ENCODE measurements at places on chromosomes 12 and 14.

DNA sequence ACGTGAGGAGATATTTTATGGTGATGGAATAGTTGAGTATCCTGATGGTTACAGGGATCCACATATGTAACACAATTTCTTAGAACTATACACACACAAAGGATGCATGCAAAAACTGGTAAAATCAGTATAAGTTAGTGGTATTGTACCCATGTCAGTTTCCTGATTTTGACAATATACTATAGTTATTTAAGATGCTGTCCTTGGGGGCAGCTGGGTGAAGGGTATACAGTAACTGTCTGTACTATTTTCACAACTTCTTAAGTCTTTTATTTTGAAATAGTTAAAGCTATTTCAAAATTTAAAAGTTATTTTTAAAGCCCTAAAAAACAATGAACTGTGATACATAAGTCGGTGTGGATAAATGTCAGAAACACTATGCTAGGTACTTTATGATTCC is 24.5 kb upstream of the POLR3B start:
- no peak for DNase-seq

DNA sequence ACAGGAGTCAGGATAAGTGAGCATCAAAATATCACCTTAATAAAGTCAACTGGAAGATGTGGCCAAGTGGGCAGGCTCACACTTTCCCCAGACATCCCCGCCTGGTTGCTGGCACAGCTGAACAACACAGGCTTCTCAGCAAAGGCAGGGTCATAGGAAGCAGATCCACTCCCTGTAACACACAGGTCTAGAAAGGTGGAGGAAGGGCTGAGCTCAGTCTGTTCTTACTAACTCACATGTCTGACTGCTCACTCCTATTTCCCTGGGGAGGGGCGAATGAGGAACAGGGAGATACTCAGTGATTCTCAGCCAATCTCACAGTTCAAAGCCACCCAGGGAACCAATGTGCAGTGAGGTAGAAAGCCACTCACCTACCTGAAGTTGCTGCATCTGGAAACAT is 45.0 kb upstream of the AMN1 start:
- no peak for DNase-seq

DNA sequence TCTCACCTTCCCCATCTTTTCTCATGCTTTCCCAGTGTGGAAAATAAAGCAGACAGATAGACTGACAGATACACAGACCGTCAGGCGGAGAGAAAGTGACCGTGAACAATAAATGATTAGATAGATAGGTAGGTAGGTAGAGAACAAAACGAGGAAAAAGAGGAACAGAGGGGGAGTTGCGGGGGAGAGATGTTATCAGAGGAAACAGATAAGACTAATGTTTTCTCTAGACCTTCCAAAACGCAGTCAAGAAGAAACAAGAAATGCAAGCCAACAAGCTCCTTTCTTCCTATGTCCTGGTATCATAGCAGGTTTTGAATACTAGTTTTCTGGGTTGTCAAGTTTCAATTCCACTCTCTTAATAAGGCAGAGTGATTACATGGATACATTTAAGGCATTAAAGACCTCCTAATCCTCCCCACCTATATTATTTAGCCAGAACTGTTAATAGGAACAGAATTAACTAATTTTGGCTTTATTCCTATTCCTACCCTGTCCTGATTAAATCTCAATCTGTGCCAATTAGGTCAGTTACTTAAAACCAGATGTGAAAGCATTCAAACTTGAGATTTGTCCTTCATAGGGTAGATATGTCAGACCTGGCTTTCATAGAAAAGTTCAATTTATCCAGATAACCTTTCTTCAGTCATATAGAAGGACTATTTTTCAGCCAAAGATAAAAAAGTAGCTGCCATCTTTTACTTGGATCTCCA is 89.0 kb upstream of the PTPRR start:
- DNase-seq: no peak

DNA sequence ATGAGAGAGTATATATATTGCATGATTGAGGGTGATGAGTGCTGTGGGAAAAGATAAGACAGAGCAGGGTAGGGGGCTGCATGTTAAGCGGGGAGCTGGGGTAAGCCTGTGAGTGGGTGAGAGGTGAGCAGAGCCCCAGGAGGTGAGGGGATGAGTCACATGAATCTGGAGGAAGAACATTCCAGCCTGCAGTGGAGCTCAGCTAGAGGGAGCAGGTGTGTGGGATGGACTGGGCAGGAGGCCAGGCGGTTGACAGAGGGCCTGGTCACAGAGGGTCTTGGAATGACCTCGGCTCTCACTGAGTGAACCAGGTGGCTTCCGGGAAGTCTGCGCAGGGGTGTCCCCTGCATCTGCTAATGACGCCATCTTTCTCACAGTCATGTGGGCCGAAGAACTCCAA is 44.4 kb downstream of the GIT2 start:
- DNase-seq: no peak

DNA sequence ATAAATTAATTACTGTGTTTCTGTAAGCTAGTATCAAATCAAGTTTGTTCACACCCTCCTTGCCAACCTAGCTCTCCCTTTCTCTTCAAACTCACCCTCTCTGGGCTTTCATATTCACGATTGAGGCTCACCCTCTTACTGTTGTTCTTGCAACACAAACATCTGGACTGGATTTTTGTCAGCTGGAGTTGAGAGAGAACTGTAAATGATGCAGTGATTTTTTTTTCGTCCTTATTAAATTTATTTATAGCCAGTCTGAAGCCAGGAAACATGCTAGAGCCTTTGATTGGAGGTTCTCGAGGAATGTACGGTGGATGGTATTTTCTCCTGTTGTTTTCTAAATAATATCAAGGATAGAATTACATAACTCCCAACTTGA is 485.1 kb downstream of the ZFP36L1 start:
- no peak for DNase-seq

GRCh38 chr12:19410211-19410610 is 29.1 kb upstream of the AEBP2 start:
- DNase-seq: no peak

- no peak for DNase-seq
Observed at GRCh38 chr12:123498126-123498825, 35.2 kb downstream of the RILPL1 start.

GRCh38 chr14:61153431-61153830 is 127.7 kb downstream of the TMEM30B start:
- DNase-seq: no peak

- DNase-seq: no peak
Observed at GRCh38 chr12:32446316-32447119, 47.2 kb downstream of the FGD4 start.

DNA sequence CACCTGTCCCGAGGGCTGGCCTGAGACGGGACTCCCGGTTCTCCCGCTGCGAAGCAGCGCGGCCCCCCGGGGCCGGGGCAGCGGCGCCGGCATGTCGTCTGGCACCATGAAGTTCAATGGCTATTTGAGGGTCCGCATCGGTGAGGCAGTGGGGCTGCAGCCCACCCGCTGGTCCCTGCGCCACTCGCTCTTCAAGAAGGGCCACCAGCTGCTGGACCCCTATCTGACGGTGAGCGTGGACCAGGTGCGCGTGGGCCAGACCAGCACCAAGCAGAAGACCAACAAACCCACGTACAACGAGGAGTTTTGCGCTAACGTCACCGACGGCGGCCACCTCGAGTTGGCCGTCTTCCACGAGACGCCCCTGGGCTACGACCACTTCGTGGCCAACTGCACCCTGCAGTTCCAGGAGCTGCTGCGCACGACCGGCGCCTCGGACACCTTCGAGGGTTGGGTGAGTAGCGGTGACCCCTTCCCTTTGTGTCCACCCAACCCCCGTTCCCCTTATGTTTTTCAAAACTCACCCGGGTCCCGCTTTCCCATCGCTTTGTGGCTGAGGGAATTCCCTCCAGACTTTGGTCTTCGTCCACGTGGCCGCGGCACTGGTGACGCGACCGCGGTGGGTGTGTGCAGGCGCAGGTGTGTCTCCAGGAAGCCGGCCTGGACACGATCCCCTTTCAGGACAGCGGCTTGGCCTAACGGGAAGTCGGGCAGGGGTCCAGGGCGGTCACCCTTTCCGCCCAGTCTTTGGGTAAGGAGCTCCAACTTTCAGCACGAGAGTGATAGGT is 826 bp downstream of the PRKCH start:
- DNase-seq: no peak

- no peak for DNase-seq
Observed at GRCh38 chr14:75279763-75280290, 1.2 kb downstream of the FOS start.

DNA sequence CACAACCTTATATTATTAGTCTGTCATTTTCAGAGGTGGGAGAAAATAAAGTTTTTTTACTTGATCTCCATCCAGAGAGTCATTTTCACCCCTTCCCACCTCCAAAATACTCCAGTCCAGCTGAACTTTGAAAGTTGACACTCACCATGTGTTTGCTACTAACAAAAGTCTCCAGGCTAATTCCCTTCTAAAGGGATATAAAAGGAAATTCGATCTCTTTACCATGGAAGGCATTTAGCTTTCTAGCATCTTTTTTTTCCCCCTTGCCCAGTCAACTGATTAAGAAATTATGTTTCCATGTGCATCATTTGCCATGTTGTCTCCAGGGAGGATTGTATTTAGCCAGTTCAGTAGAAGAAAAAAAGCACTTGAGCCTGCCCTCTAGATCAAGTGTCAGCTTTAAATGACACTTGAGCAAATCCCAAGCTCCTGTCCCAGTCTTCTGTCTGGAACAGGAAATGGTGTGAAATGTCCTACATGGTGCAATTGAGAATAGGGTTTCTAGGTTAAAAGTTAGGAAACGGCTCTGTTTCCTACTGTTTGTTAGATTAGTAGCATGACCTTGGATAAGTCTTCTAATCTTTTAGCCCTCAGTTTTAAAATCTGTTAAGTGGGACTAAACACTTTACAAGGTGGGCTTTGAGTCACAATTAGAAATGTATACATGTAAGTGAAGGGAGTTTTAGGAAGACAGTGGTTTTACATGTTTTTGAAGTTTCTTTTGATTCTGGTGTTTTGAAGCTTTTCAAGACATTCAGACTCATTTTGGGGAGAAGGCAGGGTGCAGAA is 67.2 kb downstream of the GNS start:
- no peak for DNase-seq

DNA sequence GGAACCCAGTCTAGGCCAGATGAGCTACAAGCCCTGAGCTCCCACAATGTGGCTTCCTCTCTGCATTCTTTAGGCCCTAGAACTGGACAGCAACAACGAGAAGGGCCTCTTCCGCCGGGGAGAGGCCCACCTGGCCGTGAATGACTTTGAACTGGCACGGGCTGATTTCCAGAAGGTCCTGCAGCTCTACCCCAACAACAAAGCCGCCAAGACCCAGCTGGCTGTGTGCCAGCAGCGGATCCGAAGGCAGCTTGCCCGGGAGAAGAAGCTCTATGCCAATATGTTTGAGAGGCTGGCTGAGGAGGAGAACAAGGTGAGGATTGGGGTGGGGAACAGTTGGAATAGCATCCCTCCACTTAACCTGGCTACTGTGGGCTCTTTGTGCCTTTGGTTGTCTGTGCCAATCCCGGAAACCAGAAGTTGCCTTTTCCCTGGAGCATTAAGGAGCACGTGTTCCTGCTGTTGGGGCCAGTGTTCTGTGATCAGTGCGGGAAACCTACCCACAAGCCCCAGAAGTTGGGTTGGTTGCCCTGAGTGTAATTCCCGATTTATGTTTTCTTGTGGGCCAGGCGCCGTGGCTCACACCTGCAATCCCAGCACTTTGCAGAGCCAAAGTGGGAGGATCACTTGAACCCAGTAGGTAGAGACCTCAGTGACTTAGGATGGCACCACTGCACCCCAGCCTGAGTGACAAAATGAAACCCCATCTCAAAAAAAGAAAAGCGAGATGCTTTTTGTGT is 6.4 kb downstream of the FKBP4 start:
- no peak for DNase-seq

DNA sequence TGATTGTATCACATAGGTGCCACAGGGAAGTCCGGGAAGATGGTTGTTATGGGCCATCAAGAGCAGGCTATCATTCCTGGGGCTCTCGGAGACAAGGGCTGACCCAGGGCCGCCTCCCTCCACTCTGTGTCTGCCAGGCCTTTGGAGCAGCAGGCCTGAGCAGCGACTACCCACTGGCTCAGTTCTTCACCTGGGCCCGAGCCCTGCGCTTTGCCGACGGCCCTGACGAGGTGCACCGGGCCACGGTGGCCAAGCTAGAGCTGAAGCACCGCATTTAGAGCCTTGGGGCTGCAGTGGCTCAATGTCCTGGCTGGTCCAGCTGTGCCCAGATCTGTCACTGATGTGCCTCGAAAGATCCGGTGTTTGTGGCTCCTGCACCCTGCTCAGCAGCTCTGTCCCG is 10.5 kb upstream of the ALDH2 start:
- no peak for DNase-seq

- DNase-seq: no peak
Observed at GRCh38 chr12:14314801-14315200, 50.7 kb upstream of the ATF7IP start.

DNA sequence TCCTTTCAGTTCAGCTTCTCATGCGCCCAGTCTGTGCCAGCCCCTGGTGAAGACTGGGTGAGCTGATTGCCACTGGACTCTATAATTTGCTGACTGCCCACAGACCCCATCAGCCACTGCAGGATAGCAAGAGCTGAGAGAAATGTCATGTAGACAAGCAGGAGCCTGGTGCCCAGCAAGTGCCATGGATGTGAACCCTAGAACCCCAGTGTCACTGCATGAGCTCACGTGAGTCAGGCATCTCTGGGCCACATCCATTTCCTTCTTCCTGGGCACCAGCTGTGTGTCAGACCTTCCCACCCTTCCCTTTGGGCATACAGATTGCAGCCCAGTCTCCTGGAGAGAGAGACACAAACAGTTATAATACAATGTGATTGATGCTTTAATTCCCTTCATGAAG is 73.8 kb downstream of the NTF3 start:
- no peak for DNase-seq

- DNase-seq: no peak
Observed at GRCh38 chr12:68334132-68334531, 2.0 kb upstream of the MDM1 start.

GRCh38 chr14:92645841-92646478 is 102.5 kb downstream of the LGMN start:
- DNase-seq: no peak

GRCh38 chr12:118145113-118145797 is 9.3 kb downstream of the PEBP1 start:
- no peak for DNase-seq

GRCh38 chr12:6279256-6279628 is 31.2 kb upstream of the PLEKHG6 start:
- no peak for DNase-seq

DNA sequence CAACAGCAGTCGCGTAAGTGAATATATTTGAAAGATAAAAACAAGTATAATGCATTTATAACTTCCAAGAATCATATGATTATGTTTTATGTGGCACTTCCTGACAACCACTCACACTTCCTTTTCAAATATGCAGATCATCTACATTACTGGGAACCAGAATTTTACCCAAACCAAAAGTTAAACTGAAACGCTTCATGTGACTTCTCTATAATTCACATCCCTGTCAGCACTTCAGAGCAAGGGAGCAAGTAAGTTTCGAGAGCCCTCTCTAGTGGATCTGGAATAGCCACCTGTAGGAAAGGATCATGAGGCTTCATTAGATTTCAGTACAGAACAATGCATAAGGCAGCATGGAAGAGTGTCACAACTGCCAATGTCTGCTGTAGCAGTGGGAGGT is 13.7 kb upstream of the ALX1 start:
- no peak for DNase-seq

DNA sequence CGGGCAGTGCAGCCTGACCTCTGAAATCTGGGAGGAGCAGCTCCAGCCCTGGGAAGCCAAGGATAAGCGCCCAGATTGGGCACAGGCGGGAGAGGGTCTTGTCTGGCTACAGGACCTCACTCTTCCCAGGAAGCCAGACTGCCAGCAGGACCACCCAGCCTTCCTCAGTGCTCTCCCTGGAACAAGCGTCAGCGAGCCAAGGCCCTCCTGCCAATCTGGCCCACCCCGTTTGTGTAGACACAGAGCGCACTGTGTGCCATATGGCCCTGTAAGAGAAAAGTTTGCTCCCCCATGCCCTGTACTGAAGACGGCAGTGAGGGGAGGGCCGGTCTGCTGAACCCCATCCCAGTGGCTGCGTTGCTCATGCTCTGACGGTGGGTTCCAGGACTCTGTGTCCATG is 1.2 kb upstream of the C14orf180 start:
- no peak for DNase-seq

All from naive thymus-derived CD4-positive, alpha-beta T cell (primary cell).